ENCODE measurements at places on chromosomes 6 and 20. TPM values are rescaled to one million over a fixed set of nuclear protein-coding genes. Genes with fewer than 3 reads are reported as not detected.

The TTK gene
- polyA plus RNA-seq = 4.1 TPM

The TCP11 gene
- polyA plus RNA-seq = 0.18 TPM

The AKAP12 gene
- polyA plus RNA-seq = 46.9 TPM

The MOG gene
- polyA plus RNA-seq = not detected

The EIF6 gene
- 383 TPM for polyA plus RNA-seq

The ATF6B gene
- polyA plus RNA-seq = 113 TPM

The MAPK13 gene
- 9.0 TPM for polyA plus RNA-seq

The MCCD1 gene
- polyA plus RNA-seq = not detected

The SLPI gene
- polyA plus RNA-seq = not detected

The TRIM31 gene
- not detected for polyA plus RNA-seq

The SNX5 gene
- polyA plus RNA-seq = 77.2 TPM

The OSBPL2 gene
- polyA plus RNA-seq = 10.5 TPM

The SEMG1 gene
- not detected for polyA plus RNA-seq

The SLC16A10 gene
- polyA plus RNA-seq = 0.18 TPM

The TMEM244 gene
- polyA plus RNA-seq = not detected

The TRERF1 gene
- polyA plus RNA-seq = 0.73 TPM

The TMC2 gene
- not detected for polyA plus RNA-seq

The IL17F gene
- not detected for polyA plus RNA-seq

The CLIC5 gene
- not detected for polyA plus RNA-seq

The ERMARD gene
- polyA plus RNA-seq = 36.4 TPM

The FGD2 gene
- polyA plus RNA-seq = not detected

The ABHD16B gene
- polyA plus RNA-seq = not detected

The HRH3 gene
- polyA plus RNA-seq = not detected

The CTAGE9 gene
- not detected for polyA plus RNA-seq

The CENPW gene
- polyA plus RNA-seq = 14.1 TPM

The SLC2A10 gene
- polyA plus RNA-seq = 14.9 TPM

The TNFRSF6B gene
- polyA plus RNA-seq = 20.6 TPM

The VPS52 gene
- 132 TPM for polyA plus RNA-seq

The DEFB113 gene
- polyA plus RNA-seq = not detected

The SRSF12 gene
- 0.06 TPM for polyA plus RNA-seq

The ZKSCAN8 gene
- polyA plus RNA-seq = 6.6 TPM

The DDAH2 gene
- 168 TPM for polyA plus RNA-seq

The PKHD1 gene
- polyA plus RNA-seq = not detected

The FHL5 gene
- polyA plus RNA-seq = not detected

The NKX2-4 gene
- polyA plus RNA-seq = not detected

The ADAM33 gene
- 0.06 TPM for polyA plus RNA-seq

The C6orf15 gene
- polyA plus RNA-seq = not detected

The MANEA gene
- 5.2 TPM for polyA plus RNA-seq

The ZSCAN12 gene
- 1.3 TPM for polyA plus RNA-seq

The HLA-DPB1 gene
- 26.1 TPM for polyA plus RNA-seq

The PRSS16 gene
- not detected for polyA plus RNA-seq

The PI16 gene
- polyA plus RNA-seq = 0.41 TPM

The RIPOR2 gene
- not detected for polyA plus RNA-seq

The SPTLC3 gene
- polyA plus RNA-seq = 0.05 TPM

The C20orf144 gene
- 0.05 TPM for polyA plus RNA-seq

The SF3B5 gene
- polyA plus RNA-seq = 652 TPM

The DYNLT2 gene
- polyA plus RNA-seq = 0.39 TPM

Data from endothelial cell of umbilical vein (primary cell).